ENCODE measurements at places on chromosomes 12 and 14.

DNA sequence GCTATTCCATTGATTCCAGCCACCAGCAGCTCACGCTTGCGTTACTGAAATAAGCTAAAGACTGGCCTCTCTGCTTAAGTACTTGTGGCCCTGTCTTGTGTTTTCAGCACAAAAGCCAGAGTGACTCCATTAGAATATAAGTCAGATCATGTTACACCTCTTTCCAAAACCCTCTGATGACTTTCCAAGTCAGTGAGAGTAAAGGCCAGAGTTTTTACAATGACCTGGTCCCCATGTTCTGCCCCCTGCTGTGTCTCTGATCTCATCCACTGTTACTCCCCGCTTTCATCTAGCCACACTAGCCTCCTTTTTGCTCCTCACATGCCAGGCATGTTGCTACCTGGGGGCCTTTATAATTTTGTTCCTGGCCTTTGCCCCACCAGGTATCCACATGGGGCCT, 6.9 kb upstream of the CKAP4 start:
- no peak for DNase-seq

GRCh38 chr12:82873951-82874350, 187.2 kb downstream of the TMTC2 start:
- peak; percentile 15 for DNase-seq

DNA sequence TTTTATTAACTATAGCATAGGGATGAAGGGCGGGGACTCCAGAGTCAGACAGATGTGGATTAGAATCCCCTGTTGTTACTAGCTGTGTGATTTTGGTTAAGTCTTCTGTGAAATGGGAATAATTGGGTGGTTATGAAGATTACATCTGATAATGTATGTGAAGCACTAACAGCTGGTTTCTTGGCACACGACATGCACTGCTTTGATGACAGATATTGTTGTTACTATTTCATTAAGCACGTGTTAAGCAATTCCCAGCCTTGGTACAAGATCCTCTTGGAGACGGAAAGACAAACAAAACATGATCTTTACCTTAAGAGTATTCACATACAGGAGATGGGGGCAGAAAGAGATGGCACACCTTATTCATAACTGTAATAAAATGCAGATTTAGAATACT, 7.9 kb downstream of the PPFIBP1 start:
- peak; percentile 42 for DNase-seq

DNA sequence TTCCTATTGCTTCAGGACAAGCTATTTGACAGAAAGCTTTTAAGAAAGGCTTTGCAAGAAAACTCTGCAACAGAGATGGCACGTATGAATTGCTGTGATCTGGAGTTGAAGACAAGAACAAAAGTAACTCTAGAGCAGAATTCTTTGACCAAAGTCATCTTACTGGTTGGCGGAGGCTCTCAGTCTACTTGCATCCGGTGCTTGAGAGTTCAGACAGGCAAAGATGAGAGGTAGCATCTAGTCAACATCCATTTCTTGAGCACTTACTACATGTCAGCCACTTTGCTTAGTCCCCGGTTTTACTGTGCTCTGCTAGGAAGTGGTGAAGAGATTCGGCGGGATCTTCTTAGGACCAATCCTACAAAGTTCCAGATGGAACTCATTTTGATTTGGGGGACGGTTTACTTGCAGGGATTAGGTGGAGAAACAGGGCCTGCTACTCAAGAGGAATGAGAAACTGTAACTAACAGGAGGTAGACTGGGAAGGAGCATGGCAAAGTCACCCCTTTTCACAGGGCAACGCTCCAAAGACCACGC, 404 bp upstream of the CCDC91 start:
- DNase-seq: no peak

DNA sequence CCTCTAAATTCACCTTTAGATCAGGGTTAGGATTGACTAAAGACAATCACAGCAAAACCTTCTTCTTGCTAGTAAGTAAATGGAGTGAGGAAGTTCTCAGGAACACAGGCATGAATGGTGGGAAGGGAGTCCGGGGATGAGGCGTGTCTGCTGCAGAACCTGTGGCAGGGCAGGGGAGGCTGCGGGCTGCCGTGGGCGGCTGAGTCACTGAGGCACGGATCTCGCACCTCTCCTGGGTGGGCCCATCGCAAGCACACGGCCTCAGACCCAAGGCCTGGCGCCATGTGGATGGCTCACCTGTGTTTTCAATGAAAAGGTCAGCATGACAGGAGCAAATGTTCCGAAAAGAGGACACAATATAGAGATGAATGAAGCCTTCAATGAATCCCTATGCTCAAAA, 85.4 kb downstream of the PIWIL1 start:
- DNase-seq: no peak

DNA sequence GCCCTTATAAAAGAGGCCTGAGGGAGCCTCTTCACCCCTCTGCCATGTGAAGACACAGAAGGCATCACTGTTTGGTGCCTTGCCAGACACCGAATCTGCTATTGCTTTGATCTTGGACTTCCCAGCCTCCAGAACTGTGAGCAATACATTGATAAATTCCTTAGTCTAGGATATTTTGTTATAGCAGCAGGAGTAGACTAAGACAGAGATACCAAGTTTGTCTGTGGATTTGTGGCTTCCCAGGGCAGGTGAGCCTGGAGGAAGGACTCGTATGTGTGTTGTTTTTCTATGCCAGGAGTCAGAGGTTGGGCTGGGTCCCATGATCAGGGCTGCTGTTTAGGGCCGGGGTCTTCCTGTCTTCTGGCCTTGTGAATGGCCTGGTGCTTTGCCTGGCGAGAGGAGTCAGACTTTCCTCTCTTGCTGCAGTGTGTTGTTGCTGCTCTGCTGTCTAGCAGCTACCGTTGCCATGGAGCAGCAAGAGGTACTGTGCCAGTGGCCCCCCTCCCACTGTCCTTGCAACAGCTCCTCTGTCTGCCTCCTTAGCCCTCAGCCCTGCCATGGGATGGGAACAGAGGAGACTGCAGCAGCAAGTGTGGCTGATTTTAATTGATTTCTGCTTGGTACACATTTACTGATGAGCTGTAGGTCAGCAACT, 111.2 kb downstream of the CHST11 start:
- no peak for DNase-seq

GRCh38 chr12:99386907-99387306, 260.6 kb upstream of the GARIN6 start:
- no peak for DNase-seq

DNA sequence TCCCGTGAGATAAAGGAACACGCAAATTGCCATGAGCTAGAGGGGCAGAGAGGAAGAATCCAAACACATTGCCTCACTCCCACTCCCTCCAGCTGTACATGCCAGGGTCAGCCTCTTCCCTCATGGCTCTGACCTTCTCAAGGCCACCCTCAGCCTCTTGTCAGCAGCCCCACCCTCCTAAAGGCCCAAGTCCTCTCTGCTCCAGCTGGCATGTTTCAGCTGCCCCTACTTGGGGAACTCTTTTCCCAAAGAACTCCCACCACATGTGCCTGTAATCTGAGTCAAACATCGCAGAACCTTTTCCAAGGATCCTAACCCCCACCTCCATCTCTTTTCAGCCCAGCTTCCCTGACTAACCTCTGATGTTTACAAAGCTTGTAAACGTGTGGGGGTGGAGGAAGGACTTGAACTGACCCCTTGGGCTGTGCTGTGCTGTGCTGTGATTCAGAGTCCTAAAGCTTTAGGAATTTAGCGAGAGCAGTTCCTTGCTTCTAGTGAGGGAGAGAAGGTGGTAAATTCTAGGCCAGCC, 7.3 kb upstream of the CACNB3 start:
- peak; percentile 98 for DNase-seq

DNA sequence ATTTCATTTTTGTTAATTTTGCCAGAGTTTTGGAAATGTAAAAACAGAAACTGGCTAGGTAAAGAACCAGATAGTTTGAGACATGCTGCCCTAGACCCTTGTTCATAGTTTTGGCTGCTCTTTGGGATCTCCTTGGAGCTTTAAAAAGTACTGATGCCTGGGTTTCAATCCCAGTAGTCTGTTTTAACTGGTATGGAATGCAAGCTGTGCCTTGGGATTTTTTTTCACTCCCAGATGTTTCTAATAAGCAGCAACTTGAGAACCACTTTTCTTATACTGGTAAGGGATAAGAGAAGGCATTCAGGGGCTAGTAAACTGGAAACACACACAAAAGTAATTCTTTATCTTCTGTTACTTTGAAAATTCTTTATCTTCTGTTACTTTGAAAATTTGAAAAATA, 18.8 kb downstream of the SLC35F4 start:
- no peak for DNase-seq

DNA sequence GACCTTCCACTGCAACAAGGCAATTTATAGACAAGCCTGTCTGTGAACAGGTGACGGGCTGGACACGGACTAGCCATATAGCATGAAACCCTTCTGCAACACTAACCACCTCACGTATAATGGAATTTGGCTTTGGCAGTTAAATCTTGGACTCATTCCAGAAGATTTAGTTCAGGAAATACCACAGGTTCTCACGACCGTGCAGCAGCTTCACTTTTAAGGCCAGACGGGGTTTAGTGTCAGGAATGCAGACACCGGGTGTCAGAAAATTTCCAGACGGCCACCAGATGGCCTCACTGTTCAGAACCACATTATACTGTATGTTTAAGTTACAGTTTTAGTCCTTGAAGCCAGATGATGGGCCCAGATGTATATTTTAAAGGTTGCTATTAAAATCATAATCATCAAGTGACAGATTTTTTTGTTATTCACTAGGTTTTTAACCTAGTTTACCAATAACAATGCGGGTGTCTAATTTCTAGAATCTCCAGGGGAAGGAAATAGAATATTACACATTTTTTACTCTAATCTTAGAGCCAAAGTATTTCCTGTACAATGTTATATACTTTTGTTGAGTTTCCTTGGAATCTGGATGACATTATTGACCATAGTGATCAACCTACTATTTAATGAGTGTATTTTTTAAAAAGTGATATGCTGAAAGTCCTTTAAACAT, 90.5 kb upstream of the TMPO start:
- peak; percentile 87 for DNase-seq

DNA sequence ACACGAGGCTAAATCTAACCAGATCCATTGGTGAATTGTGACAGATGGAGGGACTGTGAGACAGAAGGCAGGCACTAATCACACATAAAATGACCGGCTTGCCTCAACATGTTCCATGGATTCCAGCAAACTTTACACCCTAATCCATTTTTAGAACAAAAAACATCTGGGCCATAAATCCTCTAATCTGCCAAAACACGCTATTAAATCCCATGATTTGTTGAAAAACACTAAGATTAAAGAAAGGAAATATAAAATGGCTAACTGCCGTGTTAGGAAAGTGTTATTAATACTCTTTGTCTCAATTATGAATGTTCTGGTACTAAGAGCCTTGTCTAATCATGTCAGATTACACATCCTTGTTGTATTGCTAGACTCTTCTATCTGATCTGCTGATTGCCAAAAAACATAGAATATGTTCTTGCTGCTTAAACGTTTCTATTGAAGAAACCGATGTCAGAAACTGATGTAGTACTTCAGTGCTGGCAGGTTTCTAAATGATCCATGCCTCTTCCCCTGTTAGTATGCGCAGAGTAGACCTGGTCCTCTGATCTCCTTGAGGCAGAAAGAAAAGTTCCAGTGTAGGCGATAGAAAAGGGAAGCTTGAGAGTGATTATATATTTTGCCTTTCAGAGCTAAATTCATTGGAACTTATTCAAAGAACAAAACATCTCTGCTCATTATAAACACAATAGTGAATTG, 384.9 kb downstream of the SOX5 start:
- no peak for DNase-seq

DNA sequence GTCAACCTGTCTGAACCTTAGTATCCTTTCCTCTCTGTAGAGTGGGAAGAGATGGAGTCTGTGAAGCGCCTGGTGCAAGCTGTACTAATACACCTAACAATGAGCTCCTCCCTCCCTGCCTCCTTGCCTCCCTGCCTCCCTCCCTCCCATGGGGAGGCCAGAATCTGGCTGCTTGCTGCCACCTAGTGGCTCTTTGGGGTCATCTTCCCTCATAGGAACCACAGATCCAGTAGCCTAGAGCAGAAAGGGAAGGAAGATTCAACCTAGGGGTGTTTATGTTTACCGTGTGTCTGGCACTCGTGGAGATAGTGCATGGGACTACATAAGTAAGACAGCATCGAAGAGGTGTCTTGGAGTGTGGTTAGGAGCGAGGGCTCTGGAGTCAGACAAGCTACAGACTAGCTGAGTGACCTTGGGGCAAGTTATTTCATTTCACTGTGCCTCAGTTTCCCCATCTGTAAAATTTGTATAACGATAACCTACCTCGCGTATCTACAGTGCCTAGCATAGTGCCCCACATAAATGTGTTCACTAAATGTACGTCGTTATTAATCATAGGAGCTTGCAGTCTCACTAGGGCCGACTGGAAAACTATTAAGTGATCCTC, 35.5 kb upstream of the TSPAN9 start:
- DNase-seq: peak; percentile 74

GRCh38 chr12:52155048-52155868, 36.6 kb downstream of the KRT80 start:
- DNase-seq: no peak

DNA sequence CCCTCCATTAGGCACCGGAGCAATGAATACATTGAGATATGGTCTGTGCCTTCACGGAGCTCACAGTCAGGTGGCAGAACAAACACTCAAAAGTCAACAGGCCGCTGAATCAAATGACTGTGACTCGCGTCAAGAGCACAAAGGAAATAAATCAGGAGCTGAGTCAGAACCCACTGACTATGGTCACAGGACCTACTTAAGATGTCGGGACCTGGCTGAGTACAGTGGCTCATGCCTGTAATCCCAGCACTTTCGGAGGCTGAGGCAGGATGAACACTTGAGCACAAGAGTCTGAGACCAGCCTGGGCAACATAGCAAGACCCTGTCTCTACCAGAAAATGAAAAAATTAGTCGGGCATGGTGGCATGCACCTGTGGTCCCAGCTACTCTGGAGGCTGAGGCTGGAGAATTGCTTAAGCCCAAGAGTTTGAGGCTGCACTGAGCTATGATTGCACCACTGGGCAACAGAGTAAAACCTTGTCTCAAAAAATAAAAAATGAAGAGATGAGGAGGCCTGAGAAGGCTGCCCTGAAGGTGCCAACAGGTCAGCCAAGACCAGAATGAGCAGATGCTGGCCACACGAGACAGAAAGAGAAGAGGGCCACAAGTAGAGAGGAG, 19.9 kb downstream of the TMEM233 start:
- no peak for DNase-seq

GRCh38 chr14:72126561-72126960, 194.3 kb downstream of the RGS6 start:
- no peak for DNase-seq
